Hypothalamus (tissue), 51 donors: ENCODE measurements at places on chromosomes 16 and 17.

- no peak for DNase-seq
Measured at GRCh38 chr17:7220593-7221277, 997 bp downstream of the ACADVL start.

DNA sequence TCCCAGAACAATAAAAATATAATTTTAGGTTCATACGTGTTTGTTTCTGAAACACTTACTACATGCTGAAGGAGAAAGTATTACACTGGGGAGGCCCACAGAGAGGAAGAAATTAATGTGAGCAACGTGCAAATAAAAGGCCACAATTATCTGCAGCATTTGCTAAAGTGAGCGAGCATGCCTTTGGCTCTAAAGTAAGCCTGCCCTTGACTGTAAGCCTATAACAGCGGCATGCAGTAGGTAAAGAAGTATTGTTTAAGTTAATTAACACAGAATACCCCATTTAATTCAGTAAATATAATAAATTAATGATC is 13.2 kb upstream of the COTL1 start:
- DNase-seq, result no peak

DNA sequence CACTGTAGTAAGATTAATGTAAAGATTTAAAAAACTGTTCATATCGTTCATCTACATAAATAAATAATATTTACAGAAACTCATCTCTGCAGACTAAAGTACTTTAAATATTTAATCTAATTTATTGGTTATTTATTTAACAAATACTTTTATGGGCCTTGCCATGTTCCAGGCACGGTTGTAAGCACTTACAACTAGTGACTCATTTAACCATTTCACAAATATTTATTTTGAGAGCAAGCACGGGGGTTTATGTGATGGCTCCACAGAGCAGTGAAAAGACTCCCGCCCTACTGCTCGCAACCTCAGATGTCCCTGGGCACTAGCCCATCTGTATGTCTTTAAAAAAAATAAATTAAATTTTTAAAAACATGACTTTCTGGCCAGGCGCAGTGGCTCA is 575.9 kb downstream of the WWOX start:
- no peak for DNase-seq

DNA sequence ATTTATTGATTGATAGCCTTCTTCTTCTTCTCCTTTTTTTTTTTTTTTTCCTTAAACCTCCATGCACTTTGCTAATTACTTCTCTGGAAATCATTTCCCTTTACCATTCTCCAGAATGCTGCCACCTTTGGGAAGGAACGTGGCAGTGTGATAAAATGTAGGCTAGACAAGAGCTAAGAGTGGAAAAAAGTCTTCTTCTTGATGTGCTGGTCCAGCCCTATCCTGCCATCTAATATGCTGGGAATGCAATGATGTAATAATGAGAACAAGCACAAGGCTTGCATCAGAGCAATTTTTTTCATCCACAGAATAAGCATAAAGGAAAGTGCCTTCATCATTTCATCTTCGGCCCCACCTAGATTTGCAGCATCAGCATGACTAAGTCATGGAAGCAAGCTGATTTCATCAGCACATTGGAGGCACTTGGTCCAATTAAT is 128.7 kb upstream of the ZFHX3 start:
- DNase-seq, result no peak

DNA sequence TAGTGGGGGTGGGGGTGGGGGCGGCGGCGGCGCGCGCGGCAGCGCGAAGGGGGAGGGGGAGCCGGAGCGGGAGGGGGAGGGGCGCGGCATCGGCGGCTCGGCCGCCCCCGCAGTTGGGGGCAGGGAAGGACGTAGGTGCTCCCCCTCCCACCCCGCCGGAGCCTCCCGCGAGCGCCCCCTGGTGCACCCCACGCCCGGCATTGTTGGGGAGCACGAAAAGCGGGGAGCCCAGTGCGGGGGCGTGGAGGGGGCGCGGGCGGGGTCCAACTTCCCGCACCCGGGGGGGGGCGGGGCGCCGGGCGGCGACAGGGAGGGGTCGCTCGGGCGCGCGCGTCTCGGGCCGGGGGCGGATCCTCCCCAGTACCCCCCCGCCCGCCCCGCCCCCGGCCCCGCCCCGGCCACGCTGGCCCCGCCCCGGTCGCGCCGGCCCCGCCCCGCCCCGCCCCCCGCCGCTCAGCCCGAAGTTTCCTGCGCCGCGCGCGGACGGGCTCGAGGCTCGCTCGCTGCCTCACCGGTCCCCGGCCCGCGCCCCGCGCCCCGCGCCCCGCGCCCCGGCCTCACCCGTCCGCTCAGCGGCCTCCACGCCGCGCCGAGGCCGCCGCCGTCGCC is at the start of gene CACNA1H:
CACNA1H (plus strand) TSS at position 456 of the 609 bp plus-strand sequence. CDS start 632 bp downstream, outside the sequence.
- DNase-seq, result no peak

DNA sequence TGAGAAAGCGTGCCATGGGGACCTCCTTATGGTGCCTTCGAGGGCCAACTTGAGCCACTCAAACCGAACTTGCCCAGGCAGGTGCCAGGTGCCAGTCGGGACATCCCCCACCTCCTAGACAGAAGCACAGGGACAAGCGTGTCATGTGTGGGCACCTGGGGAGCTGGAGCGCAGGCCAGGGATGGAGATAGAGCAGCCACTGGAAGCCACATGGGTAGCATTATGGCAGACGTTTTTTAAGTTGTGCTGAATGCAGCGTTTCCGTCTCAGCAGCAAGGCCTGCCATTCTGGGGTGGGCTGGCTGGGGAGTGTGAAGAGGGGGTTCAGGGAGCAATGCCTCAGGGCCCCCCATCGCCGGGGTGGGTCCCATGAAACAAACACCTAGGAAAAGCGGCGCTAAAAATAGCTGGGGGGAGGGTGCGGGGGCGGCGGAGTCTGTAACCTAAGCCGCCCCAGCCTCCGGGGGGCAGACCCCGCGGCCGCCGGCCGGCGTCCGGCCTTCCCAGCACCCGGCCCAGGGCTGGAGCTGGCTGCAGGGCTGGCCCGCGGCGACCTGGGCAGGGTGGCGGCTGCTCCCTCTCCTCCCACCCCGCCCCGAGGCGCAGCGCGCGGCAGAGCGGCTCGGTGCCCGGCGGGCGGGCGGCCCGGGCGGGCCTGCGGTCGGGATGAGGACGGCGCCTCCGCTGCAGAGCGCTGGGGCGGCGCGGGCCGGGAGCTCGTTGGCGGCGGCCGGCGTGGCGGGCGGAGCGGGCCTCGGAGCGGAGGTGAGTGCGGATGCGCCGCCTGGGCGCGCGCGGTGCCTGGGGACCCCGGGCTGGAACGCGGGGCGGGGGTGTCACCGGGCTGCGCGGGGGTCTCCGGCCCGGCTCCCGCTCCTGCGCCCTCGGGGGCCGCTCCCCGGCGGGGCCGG is at the start of gene ZNF469:
ZNF469 (plus strand) TSS at position 469 of the 910 bp plus-strand sequence. CDS start 44,512 bp downstream, outside the sequence.
- no peak for DNase-seq

DNA sequence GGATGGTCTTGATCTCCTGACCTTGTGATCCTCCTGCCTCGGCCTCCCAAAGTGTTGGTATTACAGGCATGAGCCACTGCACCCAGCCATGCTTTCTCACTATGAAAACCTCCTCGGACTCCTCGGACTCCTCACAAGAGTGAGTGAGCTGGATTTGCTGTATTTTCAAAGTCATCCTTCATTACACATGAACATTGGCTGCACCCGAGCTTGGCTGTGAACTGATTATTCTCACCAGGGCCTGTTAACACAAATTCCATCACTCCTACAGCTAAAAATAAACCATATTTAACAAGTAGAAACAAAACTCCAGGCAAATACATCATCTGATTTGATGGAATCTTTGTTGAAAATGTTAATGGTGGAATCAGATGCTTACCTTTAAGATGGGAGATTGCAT is 50.3 kb downstream of the PITPNC1 start:
- no peak for DNase-seq
